ENCODE measurements at places on chromosomes 6 and 20.

- DNase-seq, result no peak
Measured at GRCh38 chr6:36934901-36935300, 19.6 kb upstream of the PI16 start.

- no peak for DNase-seq
Measured at GRCh38 chr20:62599216-62600110, 42.8 kb upstream of the SLCO4A1 start.

DNA sequence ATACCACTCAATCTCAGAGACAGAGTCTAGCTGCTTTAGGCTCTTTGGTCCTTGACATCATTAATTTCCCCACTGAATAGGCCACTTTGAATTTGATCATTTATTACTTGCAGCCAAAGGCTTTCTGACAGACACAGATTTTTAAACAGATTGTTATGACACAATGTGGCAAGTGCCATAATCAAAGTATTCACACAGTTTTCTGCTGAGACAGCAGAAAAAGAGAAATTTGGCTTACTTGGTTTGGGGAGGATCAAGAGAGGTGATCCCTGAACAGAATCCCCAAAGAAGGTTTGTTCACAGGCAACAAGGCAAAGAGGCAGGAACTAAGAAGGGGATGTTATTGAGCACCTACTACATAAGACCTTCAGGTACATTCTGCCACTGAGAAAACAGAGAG is 138.0 kb upstream of the TOP1 start:
- no peak for DNase-seq

- DNase-seq, result no peak
Measured at GRCh38 chr6:31060145-31060544, 49.9 kb downstream of the MUC22 start.

DNA sequence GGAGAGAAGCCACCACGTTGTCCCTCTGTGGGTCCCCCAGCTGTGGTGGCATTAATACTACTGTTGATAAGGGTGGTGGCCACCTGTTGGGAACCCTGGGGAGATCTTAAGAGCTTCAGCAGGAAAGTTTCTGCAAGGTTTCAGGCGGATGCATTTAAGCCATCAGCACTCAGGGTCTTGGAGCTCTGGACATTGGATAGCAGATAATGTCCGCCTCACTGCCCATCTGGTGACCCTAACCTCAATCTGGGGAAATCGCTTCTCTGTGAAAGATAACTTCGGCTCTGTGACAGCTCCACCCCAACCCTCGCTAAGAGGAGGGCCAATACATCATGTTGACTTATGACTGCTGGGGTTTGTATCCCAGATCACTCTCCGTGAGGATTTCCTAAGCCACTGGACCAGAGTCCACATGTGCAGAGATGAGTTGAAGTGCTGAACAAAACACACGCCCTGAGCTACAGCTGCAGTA is 92.9 kb downstream of the FOXC1 start:
- DNase-seq, result no peak

GRCh38 chr6:21300439-21300838 is 293.1 kb upstream of the SOX4 start:
- no peak for DNase-seq

DNA sequence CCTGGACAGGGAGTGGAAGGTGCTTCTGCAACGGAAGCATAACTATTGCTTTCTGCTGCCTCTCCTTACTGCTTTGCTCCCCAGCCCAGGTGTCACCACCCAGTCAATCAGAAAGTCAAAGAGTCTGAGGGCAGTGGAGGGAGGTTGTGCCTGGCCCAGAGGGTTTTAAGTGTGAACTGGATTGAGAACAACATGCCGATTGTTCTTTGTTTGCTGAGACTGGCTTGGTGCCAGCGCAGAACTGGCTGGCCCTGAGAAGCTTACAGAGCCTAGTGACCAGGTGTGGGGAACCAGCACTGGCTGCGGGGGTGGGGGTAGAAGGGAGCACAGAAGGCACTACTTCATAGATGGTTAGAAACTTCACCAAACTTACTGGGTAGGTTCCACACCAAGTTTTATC is 31.1 kb upstream of the ENPP4 start:
- no peak for DNase-seq

GRCh38 chr20:43194137-43194536 is 4.4 kb upstream of the PTPRT start:
- DNase-seq, result no peak

GRCh38 chr6:160031442-160031841 is 62.6 kb downstream of the IGF2R start:
- DNase-seq, result no peak

DNA sequence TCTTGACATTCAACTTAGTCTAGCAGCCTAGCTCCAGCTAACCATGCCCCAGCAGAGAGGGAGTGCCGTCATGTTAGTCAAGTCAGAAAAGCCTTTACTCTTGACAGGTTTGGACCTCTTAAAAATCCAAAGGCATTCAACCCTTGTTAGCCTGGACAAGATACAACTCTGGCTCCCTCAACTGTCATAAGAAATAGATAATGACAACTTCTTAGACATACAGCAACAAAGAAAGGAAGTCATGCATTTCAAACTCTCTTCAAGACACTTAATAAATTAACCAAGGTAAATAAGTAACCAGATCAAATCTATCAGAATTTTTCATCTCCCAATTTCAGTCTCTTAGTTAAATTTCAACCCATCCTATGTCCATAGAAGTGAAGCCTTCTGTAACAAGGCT is 22.7 kb downstream of the PTPRT start:
- DNase-seq, result no peak

DNA sequence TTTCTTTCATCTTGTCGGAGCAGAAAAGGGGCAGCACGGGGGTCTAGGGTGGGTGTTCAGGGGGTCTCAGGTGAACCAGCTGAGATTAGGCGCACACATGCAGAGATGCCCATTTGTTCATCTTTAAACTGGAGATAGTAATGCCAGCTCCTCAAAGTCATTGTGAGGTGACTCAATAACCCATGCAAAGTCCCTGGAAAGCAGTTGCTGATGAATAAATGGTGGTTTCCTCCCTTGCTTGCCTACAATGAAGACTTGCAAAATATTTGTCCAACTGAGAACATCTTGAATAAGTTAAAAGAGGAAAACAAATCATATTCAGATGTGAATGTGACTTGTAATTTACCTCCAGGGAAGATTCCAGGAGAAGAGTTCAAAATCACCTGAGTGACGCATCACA is 206.9 kb downstream of the LY86 start:
- peak; percentile 57 for DNase-seq

- DNase-seq, result peak; percentile 87
Measured at GRCh38 chr6:139640448-139640847, 266.0 kb upstream of the CITED2 start.

DNA sequence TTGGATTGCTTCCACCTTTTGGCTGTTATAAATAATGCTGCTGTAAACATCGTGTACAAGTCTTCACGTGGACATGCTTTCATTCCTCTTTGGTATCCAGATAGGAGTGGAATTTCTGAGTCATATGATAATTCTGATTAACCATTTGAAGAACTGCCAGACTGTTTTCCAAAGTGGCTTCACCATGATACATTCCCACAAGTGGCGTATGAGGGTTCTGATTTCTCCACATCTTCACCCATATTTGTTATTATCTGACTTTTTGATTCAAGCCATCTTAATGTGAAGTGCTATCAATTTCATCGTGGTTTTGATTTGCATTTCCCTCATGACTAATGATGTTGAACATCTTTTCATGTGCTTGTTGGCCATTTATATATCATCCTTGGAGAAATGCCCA is 2.9 kb upstream of the SNRPB start:
- DNase-seq, result no peak

DNA sequence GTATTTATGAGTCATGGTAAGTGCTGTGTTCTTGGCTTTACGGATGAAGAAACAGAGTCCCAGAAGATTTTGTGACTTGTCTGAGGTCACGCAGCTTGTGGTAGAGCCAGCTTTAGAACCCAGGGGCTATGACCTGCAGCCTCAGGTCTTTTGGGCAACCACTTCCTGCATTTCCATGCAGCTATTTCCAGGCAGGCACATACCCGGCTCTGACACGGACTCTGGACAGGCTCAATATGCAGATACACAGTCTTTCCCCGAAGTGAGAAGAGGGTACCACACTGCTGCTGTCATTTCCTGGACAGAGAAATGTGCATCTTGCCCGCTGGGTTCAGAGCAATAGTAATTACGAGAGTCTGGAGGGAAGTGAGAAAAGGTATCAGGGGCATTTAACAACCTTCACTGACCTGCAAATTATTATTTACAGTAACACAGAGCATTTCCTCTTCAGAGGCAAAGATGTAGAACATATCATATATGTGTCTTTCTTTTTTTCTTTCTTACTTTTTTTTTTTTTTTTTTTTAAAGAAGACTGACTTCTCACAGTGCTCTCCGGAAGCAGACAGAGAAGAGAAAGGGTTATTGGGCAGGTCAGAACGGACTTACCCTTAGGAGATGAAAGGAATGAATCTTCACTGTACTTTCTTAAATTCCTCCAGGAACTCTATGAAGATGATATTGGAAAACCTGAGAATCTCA is 185.1 kb downstream of the CLIC5 start:
- DNase-seq, result peak; percentile 66

GRCh38 chr6:24060982-24061754 is 64.8 kb upstream of the NRSN1 start:
- DNase-seq, result no peak

GRCh38 chr6:125814481-125814880 is 23.7 kb downstream of the NCOA7 start:
- DNase-seq, result peak; percentile 50

GRCh38 chr6:117729613-117730012 is 54.3 kb downstream of the NUS1 start:
- DNase-seq, result peak; percentile 23

DNA sequence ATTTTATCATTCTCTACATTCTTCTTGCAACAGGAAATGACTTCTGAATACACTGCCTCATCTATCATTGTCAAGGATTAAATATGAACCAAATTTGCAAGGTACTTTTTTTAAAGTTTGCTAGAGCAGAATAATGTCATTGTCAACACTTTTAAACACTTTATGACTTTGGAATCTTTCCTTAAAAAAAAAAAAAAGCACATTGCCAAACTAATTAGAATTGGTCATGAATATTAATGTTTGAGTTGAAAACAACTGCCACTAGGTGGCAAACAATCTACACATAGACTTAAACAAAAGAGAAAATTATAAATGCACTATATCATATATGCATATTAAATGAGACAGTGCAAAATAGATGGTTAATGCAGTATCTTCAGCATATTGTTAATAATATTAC is 32.5 kb upstream of the TMEM244 start:
- peak; percentile 30 for DNase-seq

DNA sequence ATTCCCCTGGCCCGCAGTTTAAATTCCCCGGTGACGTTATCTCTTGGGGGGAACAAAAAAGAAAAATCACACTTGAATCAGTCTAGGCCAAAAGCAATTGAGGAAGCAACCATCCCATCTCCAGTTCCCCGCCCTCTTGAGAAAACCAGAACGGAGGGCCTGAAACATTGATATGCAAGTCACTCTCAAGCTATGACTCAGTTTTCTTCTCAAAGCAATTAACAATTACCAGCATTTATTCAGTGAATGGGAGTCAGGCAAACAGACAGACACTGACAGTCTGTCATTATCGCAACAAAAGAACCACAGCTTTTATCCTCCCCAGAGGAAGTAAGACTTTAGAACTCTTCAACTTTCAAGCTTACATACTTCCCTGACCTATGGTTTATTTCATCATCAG is 100.9 kb downstream of the OPRM1 start:
- DNase-seq, result peak; percentile 88

DNA sequence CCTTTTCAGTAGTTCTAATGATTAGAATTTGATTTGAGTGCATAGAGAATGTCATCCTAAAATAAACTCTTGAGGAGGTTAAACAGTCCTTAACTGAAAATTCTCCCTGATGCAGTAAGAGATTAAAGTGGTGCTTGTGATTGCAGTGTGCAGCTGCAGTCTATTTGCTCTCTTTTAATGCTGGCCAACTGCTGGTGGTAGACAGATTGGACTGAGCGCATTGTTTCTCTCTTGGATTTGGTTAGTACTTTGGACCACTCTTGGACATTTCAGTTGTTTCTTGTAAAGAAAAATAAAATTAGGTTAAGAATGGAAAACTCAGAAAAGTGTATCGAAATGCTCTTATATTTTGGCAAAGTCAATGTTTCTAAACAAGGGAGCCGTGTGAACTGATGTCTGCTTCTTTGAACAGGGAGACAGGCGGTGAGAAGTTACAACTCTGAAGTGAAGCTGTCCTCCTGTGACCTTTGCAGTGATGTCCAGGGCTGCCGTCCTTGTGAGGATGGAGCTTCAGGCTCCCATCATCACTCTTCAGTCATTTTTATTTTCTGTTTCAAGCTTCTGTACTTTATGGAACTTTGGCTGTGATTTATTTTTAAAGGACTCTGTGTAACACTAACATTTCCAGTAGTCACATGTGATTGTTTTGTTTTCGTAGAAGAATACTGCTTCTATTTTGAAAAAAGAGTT is 127.2 kb downstream of the CD109 start:
- DNase-seq, result no peak

- no peak for DNase-seq
Measured at GRCh38 chr6:77021778-77022177, 441.5 kb downstream of the HTR1B start.

DNA sequence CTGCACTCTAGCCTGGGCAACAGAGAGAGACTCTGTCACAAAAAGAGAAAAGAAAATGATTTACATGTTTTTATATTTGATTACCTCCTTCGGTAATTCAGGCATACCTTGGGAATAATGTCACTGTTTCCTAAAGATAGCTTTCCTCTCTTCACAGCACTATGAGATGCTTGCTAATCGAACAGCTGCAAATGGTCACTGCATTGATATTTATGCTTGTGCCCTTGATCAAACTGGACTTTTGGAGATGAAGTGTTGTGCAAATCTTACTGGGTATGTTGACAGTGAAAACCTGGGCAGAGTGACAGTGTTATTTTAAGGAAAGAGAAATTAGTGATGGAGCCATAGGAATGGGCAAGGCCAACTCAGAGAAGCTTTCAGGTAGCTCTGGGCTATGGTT is 19.6 kb downstream of the SEC23B start:
- DNase-seq, result no peak

GRCh38 chr6:124029567-124029966 is 225.9 kb downstream of the NKAIN2 start:
- DNase-seq, result no peak

DNA sequence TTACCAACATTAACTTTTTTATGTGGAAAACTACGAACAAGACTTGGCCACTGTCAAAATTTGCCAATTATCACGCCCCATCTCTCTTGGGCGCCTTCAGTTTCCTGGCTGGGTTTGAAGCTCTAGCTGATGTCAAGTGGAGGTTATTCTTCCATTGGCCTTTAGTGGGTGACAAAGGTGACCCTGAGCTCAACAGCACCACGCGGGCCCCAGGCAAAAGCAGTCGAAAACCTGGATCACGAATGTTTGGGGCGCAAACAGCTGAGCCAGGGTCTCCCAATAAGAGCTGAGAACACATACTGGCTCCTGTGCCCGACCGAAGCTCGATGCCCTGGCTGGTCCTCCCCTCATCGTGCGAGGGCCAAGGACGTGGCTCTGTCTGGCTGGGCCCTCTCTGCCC is 26.8 kb downstream of the SLC17A9 start:
- no peak for DNase-seq

DNA sequence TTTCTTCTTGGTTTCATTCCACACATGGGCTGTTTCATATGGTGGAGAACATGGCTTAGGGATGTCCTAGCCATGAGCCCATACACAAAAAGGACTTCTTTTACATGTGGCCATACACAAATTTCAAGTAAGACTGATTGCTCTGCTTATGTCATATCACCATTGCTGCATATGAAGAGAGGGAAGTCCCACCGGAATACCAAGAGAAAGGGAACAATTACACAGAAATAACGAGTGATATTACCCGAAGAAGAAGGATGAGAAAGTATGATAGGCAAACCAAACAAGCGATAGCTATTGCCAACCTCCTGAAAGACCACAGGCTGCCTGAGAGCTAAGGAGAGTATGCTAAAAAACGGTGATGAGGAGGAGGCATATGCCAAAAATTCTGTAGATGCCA is 70.5 kb upstream of the TNFRSF21 start:
- DNase-seq, result no peak

GRCh38 chr6:144757730-144758129 is 472.6 kb downstream of the UTRN start:
- DNase-seq, result no peak
